ENCODE measurements at places on chromosomes 12 and 14. TPM values are rescaled to one million over a fixed set of nuclear protein-coding genes. Genes with fewer than 3 reads are reported as not detected.

- no peak for DNase-seq
Measured at GRCh38 chr12:26571560-26571959, 261.4 kb downstream of the ITPR2 start.

DNA sequence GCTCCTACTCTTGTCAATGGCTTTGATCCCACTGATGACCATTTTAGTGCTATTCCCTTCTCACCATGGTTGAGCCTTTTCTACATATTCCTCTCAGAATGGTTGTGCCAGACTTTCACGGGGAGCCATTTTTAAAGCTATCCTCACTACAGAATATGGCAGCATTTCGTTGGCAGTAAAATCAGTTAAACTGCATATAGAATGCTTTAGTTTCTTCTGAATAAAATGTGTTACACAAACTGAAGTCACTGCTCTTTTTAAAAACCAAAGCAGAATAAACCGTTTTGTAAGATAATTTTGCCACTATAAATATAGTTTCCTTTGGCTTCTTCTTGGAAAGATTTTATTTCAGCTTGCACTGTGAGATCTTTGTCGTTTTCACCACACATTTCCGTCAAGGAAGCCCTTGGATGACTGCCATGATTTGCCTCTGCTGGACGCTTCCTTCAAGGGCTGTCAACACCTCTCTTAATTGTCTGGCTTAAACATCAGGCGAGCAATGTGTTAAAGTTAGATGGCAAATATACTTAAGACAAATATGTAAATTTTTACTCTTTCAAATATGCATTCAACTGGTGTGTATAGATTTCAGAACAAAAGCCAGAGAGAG, 624.2 kb downstream of the DIO2 start:
- peak; percentile 50 for DNase-seq

DNA sequence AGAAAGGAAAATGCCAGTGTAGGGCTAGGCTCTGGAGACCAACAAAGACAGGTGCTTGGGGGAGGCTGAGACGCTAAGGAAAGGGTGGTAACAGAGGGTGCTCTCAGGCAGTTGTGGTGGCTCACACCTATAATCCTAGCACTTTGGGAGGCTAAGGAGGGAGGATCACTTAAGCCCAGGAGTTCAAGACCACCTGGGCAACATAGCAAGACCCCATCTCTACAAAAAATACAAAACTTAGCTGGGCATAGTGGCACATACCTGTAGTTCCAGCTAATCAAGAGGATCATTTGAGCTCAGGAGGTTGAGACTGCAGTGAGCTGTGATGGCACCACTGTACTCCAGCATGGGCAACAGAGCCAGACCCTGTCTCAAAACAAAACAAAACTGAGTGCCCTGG, 12.4 kb downstream of the REM2 start:
- no peak for DNase-seq

- DNase-seq = peak; percentile 75
Measured at GRCh38 chr12:95545731-95546490, 5.4 kb downstream of the USP44 start.

DNA sequence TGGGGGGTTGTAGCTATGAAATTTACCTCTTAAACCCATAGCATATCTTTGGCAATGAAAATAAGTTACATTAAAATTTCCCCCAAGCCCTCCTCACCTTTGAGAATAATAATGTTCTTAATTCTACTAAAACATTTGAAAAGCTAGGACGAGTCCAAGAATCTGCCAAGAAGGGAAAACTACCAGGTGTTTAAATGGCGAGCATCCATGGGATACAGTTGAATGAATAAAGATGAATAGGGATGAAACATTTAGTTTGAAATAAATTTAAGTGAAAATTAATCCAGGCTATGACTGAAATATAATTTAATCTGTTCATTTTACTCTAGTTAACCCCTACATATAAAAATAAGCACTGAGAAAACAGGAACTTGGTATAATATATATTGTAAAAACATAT, 536.7 kb downstream of the FLRT2 start:
- DNase-seq = no peak

GRCh38 chr14:94288610-94289465, 4.2 kb downstream of the SERPINA10 start:
- no peak for DNase-seq

DNA sequence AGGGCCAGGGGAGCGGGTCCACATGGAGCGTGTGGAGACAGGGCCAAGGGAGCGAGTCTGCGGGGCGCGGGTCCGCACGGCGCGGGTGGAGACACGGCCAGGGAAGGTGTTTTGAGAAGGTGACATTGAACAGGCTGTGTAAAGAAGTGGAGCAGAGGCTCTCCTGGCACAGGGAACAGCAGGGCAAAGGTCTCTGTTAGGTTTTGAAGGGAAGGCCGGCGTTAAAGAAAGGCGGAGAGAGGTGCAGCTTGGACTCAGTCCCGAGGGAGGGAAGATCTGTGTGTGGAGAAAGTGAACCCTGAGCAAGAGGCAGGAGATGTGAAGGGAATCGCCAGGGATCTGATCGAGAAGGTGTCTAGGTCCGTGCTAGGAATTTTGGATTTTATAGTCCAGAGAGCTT, 1.8 kb downstream of the PXMP2 start:
- DNase-seq = no peak

The ANAPC5 gene
- 145 TPM for total RNA-seq

The KCNH3 gene
- 0.09 TPM for total RNA-seq

The LPAR5 gene
- not detected for total RNA-seq

The PLCZ1 gene
- total RNA-seq = not detected

All from dermis blood vessel endothelial cell (primary cell).